Stimulated activated naive CD4-positive, alpha-beta T cell (primary cell): ENCODE measurements at places on chromosomes 4 and X.

- no peak for DNase-seq
Measured at GRCh38 chr4:137587796-137588195, 55.5 kb upstream of the PCDH18 start.

GRCh38 chr4:114626196-114626595, 27.6 kb downstream of the UGT8 start:
- no peak for DNase-seq

DNA sequence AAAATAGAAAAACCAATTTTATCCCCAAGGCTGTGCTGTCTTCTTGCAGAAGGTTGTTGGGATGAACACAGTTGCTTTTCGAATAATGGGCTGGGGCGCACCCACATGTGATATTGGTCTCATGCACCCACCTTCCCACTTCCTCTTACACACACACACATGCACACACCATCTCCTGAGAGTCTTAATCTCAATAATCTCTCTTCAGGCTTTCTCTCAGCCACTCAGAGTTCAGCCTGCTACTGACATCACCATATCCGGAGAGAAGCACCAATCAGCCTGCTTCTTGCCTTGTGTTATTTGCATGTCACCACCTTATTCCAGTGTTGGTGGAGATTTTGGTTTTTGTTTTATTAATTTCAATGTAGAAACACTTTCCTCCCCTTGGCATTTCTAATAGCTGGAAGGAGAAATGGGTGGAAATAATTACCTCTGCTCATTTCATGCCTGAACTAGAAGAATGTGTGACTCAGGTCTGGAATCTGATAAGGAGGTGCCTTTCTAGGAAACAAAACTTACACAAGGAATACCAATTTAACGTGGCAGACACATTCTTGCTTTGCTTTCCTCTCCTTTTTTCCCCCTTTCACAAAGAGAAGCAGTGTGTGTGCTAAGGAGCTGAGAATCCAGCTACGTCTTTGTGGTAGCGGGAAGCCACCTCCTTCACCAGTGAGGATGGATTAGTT, 400.2 kb downstream of the MID1IP1 start:
- DNase-seq: no peak

GRCh38 chr4:42480281-42480680, 83.0 kb downstream of the SHISA3 start:
- no peak for DNase-seq

DNA sequence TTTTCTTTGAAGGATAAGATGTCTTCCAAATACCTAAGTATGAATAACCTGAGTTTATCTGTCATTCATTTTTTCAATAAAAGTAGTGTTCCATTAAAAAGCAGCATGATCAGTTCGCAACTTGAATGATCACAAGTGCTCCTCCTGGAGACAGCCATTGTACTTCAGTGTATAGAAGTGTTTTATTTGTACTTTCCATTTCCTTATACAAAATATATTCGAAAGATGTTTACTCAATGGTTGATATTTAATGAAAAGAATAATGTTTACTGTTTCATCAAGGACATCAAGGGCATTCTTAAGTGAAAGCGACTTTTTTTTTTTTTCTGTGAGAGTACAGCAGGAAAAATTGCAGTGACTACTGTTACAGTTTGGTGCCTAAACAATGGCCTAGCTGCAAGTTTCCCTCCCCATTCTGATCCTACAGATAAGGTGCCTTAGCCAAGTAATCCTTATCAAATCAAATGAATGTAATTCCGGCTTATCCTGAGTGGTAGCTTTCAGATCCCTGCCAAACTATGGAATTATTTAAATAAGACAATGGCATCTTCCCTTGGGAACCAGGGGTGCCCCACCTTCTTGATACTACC, 69.0 kb upstream of the IL15 start:
- no peak for DNase-seq

GRCh38 chrX:78957768-78958130, 12.6 kb downstream of the P2RY10 start:
- no peak for DNase-seq

GRCh38 chrX:71514367-71515037, 18.4 kb upstream of the OGT start:
- DNase-seq: peak; percentile 43

DNA sequence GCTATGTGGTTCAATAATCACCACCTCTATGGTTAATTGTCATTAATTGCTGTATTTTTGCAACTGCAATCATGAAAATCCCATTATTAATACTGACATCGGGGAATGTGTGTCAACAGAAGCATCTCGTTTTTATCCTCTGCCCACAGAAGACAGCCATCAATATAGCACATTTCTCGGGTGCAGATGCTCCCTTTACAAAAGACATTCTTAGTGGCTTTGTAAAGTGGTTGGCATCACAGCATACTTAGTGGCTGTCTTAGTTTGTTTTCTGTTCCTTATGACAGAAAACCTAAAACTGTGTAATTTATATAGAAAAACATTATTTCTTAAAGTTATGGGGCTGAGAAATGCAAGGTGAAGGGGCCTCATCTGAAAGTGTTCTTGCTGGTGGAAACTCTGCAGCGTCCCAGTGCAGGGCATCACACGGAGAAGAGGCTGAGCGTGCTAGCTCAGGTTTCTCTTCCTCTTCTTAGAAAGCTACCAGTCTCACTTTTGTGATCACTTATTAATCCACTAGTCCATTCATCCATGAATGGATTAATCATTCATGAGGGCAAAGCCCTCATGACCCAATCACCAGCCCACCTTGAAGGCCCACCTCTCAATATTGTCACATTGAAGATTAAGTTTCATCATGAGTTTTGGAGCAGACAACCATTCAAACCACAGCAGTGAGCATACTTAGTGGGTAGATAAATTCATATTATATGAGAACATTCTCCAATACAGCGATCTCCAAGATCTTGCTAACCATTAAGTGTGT, 1067.7 kb upstream of the PABPC4L start:
- DNase-seq: no peak

GRCh38 chr4:24328711-24329110, 255.6 kb downstream of the DHX15 start:
- no peak for DNase-seq

DNA sequence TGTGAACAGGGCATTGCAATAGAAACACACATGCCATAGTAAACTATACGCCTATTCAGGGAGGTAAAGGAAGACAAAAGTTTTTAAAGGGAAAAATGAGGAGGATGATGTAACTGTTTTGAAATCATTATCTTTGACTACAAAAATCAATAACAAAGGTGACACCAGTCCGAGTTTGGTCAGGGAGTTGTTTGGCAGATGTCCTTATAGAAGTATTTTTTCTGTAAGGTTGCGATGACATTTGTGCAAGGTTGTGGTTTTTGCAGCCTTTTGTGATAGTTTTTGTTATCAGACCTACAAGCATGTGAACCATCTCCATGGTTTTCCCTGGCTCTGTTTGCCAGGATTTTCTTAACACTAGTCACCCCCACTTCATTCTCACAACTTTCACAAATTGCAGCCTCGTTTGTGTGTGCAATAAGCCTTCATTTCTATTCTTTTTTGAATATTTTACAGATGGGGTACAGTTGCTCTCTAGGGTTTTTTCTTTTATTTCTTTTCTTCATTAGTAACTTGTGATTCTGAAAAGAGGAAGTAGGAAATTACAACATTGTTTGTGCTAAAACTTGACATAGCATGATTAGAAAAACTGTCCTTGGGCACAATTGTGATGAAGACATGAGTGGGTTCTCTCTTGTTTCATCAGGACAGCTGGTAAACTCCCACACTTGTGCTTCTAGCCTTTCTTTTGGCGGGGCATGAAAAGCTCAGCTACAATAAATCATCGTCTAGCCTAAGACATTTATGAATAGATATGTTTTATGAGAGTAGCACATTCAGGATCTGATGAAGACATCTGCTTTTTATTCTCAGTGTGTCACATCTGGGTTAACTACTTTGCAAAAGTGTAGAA, 60.2 kb upstream of the PNPLA4 start:
- no peak for DNase-seq

GRCh38 chr4:147034372-147034771, 88.7 kb upstream of the TTC29 start:
- no peak for DNase-seq

DNA sequence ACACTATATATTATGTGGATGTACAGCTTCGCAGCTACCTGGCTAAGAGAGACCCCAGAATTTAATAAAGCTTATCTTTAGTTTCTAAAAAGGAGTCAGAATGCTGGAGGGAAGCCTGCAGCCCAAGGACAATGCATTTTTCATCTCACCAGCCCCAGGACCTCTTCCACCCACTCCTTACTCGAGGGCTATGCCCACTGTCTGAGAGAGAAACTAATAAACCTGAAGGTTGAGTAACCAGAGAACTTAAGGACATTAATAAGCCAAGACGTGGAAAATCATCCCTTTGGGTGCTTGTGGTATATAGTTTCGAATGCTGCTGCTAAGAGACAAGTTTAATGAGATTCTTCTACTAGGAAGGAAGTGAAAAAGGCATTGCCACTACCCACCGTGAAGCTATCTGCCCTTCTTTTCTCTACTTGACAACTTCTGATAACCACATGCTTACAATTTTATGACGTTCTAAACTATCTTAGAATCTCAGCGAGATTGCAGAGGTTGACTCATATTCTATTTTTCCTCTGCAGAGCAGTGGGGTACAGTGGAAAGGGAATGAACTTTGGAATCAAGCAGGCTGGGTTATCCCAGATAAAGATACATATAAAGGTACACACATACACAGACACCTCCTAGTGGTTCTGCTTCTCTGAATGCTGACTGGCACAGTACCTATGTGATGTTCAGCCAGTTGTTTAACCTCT, 3.3 kb downstream of the RELL1 start:
- DNase-seq: peak; percentile 10

DNA sequence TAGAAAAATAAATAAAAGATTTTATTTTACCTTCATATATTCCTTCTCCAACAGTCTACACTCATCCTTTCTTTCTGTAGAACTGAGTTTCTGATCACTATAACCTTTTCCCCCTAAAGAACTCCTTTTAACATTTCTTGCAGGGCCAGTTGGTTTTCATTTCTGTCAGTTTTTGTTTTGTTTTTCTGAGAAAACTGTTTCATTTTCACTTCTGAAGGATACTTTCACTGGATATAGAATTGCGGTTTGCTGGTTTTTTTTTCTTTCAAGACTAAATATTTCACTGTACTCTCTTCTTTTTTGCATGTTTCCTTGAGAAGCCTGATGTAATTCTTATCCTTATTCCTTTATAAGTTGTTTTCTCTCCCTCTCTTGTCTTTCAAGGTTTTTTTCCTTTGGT, 90.4 kb upstream of the EOLA2 start:
- DNase-seq: no peak
